ENCODE measurements at places on chromosomes 13 and 19.

- no peak for DNase-seq
These were observed 19.6 kb upstream of the SHKBP1 start for GRCh38 chr19:40556953-40557530.

- DNase-seq, result peak; percentile 25
These were observed 1.1 kb downstream of the NAA16 start for GRCh38 chr13:41312176-41312500.

GRCh38 chr13:51118809-51119431 is 7.8 kb upstream of the C13orf42 start:
- no peak for DNase-seq

GRCh38 chr13:102658660-102659059 is 36.2 kb downstream of the METTL21C start:
- no peak for DNase-seq

- peak; percentile 84 for DNase-seq
These were observed at the start of the genes PRDX2 and THSD8 for GRCh38 chr19:12801466-12802266. PRDX2 (minus strand) TSS chr19:12801800; CDS start chr19:12801261, 539 bp downstream. THSD8 (plus strand) TSS chr19:12802069; CDS start chr19:12802072, 3 bp downstream.

DNA sequence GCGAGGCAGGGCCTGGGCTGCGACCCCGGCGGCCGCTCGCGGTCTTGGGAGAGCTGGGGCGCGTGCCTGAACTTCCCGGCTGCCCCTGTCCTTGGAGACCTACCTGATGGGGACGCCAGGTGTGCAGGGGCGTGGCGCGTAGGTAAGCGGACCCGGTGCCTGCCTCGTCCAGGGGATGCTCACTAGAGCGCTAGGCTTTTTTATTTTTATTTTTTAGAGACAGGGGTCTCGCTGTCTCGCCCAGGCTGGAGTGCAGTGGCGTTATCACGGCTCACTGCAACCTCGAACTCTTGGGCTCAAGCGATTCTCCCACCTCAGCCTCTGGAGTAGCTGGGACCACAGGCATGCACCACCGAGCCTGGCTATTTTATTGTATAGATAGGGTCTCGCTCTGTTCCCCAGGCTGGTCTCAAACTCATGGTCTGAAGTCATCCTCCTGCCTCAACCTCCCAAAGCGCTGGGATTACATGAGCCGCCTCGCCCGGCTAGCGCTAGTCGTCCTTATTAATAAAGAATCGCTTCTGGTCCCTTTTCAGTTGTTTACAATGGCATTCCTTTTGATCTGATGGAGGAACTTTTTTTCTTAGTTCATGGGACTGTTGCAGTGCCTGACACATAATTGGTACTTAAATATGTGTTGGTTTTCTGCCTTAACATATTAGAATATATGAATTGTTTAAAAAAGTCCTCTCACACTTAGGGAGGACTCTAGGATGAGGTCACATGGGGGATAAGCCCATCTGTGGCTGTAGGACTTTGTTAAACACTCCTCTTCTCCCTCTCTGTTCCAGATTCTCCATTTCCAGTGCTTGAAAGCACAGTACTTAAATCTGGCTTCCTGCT is 812 bp downstream of the DPY19L3 start:
- DNase-seq, result no peak

DNA sequence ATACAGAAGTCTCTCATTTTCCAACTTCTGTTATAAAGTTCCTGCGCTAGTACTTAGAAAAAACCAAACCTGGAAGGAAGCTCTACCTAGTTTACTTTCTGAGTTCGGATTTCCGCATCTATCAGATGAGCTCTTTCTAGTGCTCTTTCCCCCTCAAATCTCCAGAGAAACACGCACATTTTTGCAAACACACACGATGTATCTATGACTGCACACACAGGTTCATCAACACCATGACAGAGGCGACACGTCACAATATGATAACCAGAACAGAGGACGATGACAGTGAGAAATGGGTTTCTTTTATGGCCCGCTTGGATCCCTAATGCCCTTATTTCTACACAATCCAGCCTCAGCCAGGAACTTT is 629 bp upstream of the LRRC63 start:
- DNase-seq, result peak; percentile 10

GRCh38 chr19:8831832-8832131 is 322 bp downstream of the ZNF558 start:
- no peak for DNase-seq

- DNase-seq, result no peak
These were observed 13.4 kb upstream of the GJB2 start for GRCh38 chr13:20206065-20206697.

DNA sequence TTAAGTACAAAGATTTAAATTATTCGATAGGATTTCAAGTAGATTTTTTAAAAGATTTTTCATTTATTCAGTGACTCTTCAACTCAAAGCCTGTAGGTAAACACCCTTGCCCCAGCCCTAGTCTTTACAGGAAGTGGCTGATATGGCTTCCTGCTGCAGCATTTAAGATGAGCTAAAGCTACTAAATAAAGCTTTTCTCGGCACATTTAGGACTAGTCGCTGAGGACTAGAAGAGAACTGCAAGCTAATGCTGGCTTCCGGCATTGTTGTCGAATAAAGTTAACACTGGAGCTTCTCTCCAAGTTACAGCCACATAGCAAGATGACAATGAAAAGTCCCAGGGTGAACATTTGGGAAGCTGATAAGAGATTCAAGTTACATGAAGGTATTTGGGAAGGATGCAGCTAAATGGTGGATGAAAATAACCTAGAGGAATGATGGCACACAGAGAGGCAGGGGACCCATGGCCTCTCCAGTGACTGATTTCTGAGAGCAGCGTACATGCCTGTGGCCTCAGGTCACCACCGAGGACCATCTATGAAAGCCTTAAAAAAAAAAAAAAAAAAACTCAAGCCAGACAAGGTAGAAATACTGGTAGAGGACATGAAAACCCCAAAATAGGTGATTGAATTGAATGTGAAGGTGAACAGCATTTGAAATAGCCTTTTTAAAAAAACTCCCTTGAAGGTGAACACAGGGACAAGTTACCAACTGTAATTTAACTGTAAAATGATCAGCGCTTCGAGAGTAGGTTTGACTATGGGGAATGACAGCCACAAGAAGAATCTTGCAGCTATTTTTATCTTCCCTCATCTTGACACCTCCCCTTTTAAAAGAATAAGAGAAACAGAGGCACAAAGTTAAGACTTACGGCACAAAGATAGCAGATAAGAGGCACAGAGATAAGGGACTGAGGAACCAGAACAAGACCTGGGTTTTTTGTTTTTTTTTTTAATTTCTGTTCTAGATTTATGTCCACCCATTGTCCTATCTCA is 155.4 kb downstream of the DCT start:
- no peak for DNase-seq
